Mesothelial cell of epicardium (in vitro differentiated cells): ENCODE measurements at places on chromosomes 6 and 20. TPM values are rescaled to one million over a fixed set of nuclear protein-coding genes. Genes with fewer than 3 reads are reported as not detected.

GRCh38 chr6:105372142-105372848 lies 30.6 kb downstream of the PREP start:
- peaks cover 50% of the 10 kb centered on the region for H3K36me3 ChIP-seq
- H3K4me1 ChIP-seq, result peaks cover 11% of the 10 kb centered on the region
- peak overlapping the region; percentile 36 for H3K27ac ChIP-seq
- H3K27me3 ChIP-seq, result no peaks in the 10 kb centered on the region
- DNase-seq, result no peak
- H3K4me3 ChIP-seq, result no peak overlapping the region

GMNN gene
- 21.3 to 25.1 TPM (median 23.4 TPM) in 3 replicates for total RNA-seq

LRRC73 gene
- total RNA-seq, result 0.58 to 0.72 TPM (median 0.60 TPM) in 3 replicates

CSE1L gene
- total RNA-seq, result 75.1 to 79.6 TPM (median 78.7 TPM) in 3 replicates
